ENCODE measurements at places on chromosomes 1 and 21.

GRCh38 chr21:34730756-34731445 lies 62.1 kb downstream of the CLIC6 start:
- DNase-seq: no peak

DNA sequence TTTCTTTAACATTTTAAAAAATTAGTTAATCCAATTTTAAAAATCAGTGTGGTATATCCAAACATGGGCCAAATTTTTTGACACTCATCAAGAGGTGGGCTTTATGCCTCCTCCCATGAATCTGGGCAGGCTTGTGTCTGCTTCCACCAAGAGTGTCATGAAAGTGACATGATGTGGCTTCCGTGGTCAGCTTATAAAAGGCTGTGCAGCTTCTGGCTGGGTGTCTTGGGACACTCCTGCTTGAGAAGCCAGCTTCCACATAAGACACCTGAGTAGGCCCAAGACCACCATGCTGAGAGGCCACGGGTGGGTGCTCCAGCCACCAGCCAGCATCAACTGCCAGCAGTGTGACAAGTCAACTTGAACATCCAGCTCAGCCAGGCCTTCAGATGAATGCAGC lies 74.3 kb upstream of the RUNX3 start:
- DNase-seq: no peak

DNA sequence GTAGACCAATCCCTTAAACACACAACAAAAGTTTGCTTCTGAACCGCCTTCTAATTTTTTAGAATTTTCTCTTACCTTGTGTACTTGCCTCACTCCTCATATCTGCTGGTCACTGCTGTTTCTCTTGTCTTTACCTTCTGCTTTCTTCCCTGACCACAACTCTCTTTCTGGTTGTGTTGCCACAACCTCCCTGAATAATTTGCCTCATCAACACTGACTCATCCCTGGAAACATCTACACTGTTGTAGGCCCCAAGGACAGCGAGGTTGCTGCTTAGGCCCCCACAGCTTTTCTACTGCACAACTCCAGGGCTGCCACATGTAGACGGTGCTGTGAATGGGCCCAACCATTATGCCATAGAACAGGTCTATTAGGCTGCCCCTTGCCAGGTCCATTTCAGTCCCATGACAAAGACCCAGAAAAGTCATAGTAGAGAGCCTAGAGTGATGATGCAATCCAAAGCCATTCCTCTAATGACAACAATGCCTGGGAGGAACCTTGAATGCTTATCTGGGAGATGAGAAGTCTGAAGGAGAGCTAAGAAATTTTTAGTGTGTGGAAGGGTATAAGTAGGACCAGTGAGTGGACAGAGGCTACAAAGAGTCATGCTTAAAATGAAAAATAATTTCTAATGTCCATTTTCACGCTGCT lies 36.6 kb upstream of the LCE5A start:
- no peak for DNase-seq

GRCh38 chr1:67338642-67339041 lies 31.0 kb downstream of the IL12RB2 start:
- no peak for DNase-seq

- no peak for DNase-seq
Observed at GRCh38 chr1:3976821-3977220, 76.7 kb upstream of the C1orf174 start.

GRCh38 chr1:214281720-214282629 lies 1.0 kb downstream of the SMYD2 start:
- DNase-seq: peak; percentile 9

DNA sequence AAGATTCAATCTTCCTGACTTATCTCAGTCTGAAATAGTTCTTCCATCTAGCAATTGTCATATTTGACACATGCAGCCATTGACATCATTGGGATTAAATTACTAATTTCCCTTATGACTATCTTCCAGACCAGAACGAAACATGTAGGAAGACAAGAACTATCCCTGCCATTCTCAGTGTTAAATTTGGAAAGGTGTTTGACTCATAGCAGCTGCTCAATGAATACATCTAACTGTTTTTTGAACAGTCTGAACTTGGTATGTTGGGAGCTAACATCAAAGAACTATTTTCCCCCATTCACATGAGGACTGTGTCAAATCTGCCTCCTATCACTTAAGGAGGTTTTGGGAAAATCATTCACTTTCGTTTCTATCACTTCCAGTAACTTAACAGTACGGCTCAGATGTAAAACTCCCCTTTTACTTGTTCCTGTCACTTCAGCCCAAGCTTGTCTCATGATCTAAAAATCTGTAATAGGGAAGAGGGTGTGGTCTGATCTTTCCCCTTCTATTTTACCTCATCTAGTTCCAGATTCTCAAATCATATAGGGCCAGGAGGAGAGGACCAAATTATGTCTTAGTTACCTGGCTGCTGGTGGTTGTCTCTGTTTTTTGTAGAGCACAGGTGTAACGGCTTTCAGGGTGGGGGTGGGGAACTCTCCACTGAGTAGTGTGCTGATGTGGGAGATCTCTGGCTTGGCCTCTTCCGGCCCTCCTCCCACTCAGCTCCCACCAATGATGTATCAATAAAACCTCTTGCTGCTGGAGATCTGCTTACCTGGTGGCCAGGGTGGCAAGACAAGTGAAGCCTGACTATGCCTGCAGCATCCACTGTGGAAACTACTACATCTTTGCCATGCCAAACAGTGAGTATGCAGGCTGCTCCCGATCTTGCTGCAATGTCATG lies 26.2 kb upstream of the SLAMF1 start:
- no peak for DNase-seq

DNA sequence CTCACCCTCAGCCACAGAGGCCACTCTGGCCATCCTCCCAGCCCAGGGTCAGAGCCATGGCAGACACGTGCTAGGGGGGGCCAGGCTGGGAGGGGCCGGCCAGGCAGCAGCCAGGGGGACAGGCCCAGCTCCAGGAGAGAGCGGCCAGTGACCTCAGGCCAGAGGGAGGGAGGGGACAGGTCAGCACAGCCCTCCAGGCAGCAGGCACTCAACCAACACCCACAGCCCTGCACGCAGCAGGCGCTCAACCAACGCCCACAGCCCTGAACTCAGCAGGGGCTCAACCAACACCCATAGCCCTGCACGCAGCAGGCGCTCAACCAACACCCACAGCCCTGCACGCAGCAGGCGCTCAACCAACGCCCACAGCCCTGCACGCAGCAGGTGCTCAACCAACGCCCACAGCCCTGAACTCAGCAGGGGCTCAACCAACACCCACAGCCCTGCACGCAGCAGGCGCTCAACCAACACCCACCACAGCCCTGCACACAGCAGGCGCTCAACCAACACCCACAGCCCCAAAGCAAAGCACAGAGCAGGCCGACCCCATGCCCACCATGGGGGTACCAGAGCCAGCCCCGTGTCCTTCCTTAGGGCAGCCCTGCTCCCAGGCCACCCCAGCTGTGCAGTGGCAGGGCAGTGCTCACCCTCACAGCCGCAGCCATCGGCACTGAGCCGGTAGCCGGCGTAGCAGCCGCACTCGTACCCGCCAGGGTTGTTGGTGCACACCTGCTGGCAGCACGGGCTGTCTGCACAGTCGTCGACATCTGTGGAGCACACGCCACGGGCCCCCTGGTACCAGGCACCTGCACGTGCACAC lies 55.9 kb downstream of the ARHGEF16 start:
- DNase-seq: no peak

DNA sequence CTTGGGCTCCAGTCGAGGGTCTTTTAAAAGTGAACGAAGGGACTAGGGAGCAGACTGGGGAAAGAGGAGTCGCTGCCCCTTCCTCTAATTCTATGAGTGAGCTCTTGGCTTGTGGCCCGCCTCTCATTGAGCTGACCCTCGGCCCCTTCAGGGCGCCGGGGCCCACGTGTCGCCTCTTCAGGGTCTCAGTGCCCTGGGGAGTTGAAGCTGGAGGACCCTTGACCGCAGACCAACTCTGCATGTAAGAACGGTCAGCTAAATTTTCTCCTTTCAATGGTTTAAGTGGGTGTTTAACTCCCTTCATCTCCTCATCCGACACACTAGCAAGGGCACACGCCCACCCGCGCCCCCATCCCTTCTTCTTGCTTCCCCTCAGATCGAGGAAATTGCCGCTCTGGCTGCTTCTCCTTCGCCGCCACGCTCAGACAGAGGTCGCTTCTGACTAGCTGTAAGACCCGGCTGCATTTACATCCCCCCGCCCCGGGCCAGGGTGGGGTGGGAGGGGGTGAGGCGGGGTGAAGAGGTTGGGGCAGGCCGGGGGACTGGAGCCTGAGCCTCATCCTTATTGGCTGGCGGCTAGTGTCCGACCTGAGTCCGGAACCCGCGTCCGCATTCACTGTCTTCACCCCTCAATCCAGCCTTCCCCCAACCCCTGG lies 10.9 kb downstream of the NR5A2 start:
- no peak for DNase-seq

- DNase-seq: no peak
Observed at GRCh38 chr1:232954594-232955365, 4.4 kb downstream of the NTPCR start.

GRCh38 chr1:53517821-53518352 lies 58.7 kb downstream of the DMRTB1 start:
- no peak for DNase-seq

GRCh38 chr1:171628225-171628624 lies 6.2 kb downstream of the MYOCOS start:
- no peak for DNase-seq

GRCh38 chr1:96722958-96723357 lies 1.4 kb downstream of the PTBP2 start:
- no peak for DNase-seq

- no peak for DNase-seq
Observed at GRCh38 chr1:42239041-42239440, 74.5 kb upstream of the GUCA2A start.

DNA sequence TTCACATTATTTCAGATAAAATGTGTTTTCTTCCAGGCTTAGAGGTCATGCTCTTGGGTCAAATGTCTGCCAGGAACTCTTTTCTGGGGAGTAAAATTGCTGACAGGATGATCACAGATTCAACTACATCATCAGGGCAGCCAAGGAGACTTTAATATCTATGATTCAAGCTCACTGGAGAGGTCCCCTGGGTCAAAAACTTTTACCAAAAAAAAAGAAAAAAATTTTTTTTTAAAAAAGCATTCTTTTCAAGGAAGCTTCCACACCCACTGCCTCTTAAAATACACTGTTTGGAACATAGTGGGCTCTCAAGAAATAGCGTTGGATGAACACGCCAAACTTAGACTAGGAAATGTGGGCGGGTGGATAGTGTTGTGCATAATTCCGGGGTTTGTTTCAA lies 81.3 kb downstream of the TIAM1 start:
- DNase-seq: no peak

- no peak for DNase-seq
Observed at GRCh38 chr1:107184888-107185287, 44.0 kb downstream of the NTNG1 start.

- no peak for DNase-seq
Observed at GRCh38 chr1:213067352-213067751, 16.3 kb downstream of the RPS6KC1 start.

GRCh38 chr21:32196001-32196400 lies 82.8 kb downstream of the MIS18A start:
- no peak for DNase-seq

DNA sequence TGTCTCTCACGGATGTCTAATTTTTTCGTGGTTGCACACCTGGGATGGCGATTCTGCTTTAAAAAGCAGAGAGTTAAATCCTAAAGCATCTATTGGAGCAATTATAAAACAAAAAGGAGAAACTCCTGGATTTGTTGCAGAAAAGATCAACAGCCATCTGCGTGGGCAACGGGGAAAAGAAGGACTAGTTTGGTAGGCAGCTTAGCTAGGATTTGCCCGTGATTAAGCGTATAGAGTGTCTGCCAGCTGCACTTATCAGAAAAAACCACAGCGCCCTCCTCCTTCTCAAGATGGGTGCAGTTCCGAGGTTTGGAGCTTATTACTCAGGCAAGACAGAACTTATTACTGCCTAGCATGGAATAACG lies 526 bp upstream of the SLC25A24 start:
- peak; percentile 69 for DNase-seq

- no peak for DNase-seq
Observed at GRCh38 chr1:57839526-57839925, 415.7 kb upstream of the DAB1 start.
